ENCODE measurements at places on chromosomes 4 and X.

DNA sequence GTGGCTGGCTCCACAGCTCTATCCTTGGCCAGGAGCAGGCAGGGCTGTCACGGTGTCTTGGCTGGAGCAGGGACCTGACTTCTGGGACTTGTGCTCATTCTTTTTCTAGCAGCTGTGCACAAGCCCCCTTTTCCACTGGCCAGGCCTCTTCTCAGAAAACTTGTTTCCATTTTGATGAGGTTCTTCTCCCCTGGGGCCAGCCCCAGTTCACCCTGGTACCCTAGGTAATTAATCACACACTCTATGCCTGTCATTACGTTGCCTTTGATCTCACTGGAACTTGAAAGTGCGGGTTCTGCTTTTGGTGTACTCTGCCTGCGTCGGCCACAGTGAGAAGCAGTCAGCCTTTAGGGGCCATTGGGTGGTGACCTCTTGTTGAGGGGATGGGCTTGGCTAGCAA is 26.6 kb downstream of the DRD5 start:
- DNase-seq = no peak

DNA sequence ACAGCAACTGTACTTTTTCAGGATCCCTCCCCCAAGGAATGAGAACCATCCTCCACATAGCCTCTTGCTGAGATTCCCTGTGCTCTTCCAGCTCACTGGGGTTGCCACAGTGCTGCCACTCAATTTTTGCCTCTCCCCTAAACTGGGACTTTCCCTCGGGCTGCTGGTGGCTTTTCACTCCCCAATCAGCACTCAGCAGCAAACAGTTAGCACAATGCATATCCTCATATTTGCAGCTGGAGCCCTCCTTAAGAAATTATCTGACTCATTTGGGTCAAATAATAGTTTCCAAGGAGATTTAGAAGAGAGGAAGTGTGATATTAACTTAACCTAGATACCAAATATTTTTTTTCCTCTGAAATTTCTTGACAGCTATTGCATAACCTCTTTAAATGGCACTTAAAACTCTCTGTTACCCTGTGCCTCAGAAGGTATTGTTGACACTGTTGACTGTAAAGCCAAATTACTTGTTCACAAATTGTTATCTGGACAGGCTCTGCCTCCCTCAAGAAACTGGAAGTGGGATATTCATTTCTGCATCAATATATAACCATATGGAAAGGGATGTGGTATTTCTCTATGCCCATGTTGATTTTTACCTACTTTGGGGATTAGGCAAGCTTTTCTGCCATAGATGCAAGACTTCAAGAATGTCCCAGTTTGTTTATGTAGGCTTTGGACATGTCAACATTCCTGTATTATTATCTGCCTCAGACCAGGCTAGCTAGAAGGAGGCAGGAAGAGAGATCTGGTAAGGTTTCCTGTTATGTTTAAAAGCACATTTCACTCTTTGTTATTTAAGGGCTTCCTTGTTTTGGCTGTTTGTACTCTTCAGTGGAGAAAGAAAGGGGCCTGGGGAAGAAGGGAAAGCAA is 58.0 kb downstream of the SEPTIN11 start:
- DNase-seq = no peak

- DNase-seq = no peak
These were observed 59.6 kb downstream of the SEC24D start for GRCh38 chr4:118776157-118776954.

DNA sequence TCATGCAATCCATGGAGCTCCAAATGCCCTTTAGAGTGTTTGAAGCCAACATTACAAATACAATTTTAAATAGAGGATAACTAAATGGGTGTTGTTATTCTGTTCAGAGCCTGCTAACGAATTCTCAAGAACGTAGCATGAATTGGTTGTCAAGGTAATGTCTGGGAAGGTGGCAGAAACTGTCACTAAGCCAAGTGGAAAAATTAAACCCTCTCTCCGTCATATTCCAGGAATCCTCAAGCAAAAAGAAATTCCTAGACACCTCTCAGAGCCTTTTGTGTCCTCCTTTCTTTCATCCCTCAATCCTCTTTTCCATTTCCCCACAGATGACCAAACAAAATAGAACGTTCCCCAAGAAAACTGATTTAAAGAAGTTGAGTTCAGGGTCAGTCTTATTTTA is 204.0 kb downstream of the MID1 start:
- no peak for DNase-seq

DNA sequence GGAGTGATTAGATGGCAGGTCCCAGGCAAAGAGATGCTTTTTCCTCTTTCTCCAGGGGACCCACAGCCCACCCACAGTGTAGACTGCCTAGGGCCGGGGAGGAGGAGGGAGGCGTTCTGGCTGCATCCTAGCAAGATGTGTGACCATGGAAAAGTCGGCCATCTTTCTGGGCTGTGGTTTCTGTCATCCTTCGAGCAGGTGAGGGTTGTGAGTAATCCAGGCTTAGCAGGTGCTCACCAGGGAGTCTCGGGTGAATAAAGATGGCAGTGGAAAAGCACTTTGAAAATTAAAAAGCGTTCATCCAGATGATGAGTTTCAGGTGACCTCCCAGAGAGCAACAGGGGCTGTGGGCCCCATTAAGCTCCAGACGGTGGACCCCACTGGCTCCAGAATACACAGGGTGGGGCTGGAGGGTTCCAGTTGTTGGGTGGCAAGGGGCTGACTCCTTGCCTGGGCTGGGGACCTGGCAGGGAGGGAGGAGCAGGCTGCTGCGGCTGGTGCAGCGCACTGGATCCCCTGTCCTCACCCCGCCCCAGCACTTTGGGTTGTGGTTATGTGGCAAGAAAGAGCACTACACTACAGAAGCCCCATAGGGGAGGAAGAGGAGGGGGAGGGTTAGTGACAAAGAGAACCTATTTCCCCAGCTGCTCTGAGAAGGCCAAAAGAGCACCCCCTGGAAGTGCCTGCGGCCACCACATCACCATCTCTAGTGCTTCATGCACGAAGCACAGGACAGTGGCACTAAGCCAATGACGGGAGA is 23.7 kb downstream of the ELF4 start:
- peak; percentile 55 for DNase-seq

DNA sequence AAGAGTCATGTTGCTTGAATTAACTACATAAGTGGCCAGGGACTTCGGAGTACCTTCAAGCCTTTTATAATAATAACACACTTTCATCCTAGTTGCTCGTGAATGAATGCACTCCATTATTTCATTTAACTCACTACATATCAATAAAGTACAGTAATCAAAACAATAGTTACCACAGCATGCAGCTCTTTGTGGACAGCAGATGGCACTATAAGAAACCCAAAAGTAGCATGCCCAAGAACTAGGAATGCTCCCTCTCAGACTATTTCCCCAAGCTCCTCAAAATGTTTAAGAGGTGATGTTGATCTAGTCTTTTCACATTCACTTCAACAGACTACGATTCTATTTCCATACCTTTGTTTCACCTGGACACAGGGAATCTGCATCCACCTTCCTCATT is 500.8 kb upstream of the DIAPH2 start:
- no peak for DNase-seq

DNA sequence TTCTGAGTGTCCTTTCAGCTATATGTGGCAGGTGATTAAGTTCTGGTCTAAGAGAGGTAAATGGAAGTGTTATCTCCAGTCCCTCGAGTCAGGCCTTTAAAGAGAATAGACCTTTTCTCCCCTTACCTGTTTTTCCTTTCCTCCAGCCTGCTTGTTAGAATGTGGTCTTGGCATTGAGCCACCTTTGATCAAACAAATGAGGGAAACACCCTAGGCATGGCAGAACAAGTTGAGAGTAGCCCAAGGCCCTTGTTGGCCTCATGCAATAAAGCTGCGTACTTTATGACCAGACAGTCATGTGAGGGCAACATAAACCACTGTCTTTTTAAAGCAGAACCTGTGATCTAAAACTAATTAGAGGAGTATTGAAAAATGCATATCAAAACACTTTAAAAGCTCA is 13.2 kb upstream of the IL13RA2 start:
- DNase-seq = no peak

DNA sequence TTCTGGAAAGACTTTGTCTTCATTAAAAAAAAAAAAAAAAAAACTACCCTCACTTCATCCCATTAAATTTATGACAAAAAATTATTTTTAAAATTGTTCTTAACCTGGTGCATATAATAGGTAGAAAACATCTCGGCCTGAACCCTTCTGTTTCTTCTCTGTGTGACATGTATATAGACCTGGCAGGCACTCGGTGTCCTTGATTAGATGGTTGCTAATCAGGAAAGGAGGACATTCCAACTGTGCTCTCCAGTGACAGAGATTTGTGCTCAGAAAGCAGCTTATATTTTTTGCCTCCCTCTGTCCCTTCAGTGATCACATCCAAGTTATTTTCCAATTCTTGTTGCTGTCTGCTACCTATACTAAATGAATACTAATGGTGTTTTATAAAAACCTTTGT is 355.6 kb downstream of the CBLL2 start:
- no peak for DNase-seq

GRCh38 chr4:139798456-139798855 is 132.8 kb downstream of the MGST2 start:
- no peak for DNase-seq

- no peak for DNase-seq
These were observed 164.7 kb downstream of the DCLK2 start for GRCh38 chr4:150242820-150243458.

- no peak for DNase-seq
These were observed 1523.9 kb downstream of the RPA4 start for GRCh38 chrX:98407584-98407983.

DNA sequence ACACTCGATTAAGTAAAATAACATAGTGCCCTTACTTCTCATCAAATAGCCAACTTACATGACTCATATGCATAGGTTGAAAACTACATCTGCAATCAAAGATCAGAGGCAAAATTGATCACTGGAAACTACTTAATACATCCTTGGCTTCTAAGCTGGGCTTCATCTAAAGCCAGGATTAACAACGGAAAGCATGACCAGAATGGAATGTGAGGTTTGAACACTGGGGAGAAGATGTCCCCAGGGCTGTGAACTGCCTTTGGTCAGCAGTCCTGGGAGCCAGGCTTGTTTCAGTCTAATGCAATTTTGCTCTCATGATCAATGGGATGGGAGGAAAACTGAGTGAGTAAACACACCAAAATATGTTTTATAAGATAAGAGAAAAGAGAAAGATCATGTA is 192.5 kb upstream of the TTC29 start:
- DNase-seq = no peak

DNA sequence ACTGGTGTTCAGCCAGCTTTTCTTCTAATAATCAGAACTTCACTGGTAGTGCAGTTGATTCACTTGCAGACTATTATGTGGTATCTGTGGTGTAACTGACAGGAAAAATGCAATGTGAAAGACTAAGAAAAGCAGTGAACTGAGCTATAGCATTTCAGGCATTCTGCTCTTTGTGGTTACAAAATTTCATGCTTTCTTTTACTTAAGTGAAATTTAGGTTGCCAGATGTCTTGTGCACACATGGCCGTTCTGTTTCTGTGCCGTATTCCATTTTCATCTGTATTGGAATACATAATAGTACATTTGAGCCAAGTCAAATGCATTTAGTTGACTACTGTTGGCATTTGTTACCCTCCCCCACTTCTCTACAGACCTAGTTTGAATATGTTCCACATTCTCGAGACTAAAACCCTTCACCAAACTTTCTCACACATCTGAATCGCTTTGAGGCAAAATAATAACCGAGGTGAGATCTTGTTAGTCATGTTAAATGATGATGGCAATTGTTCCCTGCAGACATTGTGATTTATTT is 8.2 kb downstream of the RTL3 start:
- no peak for DNase-seq

- no peak for DNase-seq
These were observed 14.8 kb downstream of the GIMD1 start for GRCh38 chr4:106353786-106354185.

DNA sequence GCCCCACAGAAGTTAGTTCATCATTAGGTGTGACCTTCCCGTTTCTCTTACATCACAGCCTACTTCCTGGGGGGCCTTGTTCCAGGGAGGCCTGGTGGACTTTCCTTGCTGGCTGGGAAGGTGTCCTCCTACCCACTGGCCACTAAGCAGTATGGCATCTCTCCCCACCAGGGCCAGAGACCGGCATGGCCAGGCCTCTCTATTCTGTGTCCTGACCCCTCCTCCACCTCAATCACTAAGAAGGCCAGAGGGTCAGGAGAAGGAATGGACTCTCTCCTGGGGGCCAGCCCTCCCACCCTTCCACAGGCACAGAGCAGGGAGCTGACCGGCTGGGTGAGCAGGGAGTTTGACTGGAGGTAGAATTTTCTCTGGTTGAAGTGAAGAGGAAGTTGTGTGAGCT is 81.9 kb downstream of the PJA1 start:
- no peak for DNase-seq

GRCh38 chrX:12237131-12237530 is 98.9 kb downstream of the FRMPD4 start:
- no peak for DNase-seq

DNA sequence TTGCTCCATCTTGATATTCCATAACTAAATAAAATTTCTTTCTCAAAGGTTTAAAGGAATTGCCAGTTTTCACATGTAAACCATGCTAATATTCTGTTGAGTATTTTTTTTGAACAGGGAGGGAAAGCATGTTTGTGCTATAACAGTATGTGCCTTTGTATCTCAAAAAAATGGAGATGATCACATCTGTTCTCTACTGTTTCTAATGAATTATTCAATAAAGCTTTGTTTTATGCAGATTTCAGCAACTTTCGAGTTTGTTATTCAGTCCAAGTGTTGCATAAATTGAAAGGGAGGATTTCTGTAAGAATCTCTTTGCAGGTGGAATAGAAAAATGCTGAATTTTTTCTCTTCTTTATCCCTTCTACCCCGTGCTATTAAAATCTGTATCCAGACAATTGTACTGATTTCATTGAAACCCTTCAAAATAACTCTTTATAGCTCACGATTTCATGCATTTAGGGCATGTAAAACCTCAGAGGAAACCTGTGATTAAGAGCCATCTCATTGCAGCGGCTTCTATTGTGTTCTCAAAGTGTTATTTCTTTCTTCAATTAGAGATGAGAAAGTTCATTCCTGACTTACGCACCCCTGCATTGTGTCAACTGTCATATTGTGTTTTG is 42.1 kb downstream of the NEIL3 start:
- DNase-seq = no peak

- no peak for DNase-seq
These were observed 18.8 kb upstream of the DSPP start for GRCh38 chr4:87589531-87589930.

- DNase-seq = no peak
These were observed 89.8 kb downstream of the STIM2 start for GRCh38 chr4:26950446-26950845.

DNA sequence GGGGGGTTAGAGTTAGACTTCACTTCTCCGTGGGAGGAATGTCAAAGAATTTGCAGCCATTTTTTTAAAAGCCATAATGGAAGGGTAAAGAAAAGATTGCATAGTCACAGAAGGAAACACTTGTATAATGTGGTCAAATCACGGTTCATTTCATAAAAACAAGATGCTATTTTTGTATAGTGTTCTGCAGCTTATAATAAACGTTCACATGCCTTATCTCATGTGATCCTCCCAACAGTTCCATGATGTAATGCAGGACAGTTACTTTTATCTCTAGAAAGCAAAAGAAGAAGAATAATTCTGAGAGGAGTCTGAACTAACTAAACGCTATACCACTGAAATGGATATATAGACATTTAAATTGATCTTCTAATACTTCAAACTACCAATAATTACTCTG is 71.3 kb upstream of the CAMK2D start:
- DNase-seq = no peak
